ENCODE measurements at places on chromosomes 2 and 18. TPM values are rescaled to one million over a fixed set of nuclear protein-coding genes. Genes with fewer than 3 reads are reported as not detected.

Gene GRHL1
- total RNA-seq = 3.0 TPM

Gene MDH1B
- 0.76 TPM for total RNA-seq

DNA sequence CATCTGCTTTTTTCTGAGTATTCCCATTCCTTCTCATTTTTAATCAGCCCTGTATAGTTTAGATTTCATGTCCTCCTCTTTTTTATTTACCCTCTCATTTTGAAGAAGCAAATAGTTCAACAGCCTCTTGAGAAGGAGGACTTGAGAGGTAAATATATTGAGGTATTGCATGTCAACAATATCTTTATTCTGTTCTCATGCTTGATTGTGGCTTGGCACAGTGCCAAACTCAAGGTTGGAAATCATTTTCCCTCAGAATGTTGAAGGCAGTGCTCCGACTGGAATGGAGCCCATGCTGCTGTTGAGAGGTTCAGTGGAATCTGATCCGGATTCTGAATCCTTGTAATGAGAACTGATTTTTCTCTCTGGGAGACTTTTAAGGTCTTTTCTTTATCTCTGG lies 31.0 kb upstream of the GALNT3 start:
- peak; percentile 4 for DNase-seq

DNA sequence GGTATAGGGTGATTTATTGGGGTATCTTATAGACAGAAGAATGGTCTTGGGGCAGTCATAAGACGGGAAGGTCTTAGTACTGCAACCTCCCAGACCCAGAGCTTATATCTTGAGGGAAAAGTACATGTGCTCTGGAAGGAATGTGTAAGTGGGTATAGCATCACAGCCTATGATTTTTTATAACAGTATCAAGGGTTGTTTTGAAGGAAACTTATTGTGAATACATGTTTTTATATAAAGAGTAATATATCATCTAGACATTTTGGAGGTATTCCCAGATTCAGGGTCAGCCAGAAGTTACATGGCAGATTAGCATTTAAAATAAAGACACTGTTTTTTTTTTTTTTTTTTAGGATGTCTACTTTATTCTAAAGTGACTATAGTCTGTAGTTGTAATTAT lies 47.6 kb upstream of the STON1 start:
- DNase-seq = no peak

- DNase-seq = no peak
Measured at GRCh38 chr2:232698556-232699091, 1.5 kb downstream of the GIGYF2 start.

GRCh38 chr2:150575861-150576260 lies 88.4 kb upstream of the RND3 start:
- DNase-seq = no peak

Gene SPDYA
- total RNA-seq = 0.16 TPM

DNA sequence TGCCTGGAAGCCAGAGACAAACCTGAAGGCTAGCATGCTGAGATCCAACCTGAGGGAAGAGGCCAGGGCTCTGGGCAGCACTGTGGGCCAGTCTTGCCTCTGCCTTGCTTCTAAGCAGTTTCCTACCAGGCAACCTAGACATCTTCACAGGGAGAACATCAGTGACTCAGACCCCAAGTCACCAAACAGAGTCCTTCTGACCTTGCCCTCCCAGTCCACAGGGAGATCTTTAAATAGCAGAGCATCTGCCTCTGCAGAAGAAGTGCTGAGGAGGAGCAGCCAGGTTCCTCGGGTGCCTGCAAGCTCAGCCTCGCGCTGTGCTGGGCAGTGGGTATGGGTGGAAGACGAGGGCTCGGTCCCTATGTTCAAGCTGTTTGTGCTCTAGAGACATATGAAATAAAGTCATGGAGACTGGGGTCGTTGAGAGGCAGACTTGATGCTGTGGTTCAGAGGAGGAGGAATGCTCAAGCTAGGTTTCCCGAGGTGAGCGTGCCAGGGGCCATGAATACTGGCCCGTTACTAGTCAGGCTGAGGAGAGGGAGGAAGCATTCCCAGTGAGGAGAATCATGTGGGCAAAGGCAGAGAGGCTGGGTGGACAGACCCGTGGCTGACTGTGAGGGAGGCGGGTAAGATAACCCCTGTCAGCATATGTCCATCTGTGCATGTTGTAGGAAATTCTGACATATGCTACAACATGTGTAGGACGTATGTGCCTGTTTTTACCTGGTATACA lies 66.5 kb downstream of the BOLA3 start:
- no peak for DNase-seq

GRCh38 chr2:219632760-219633105 lies 5.3 kb downstream of the SLC4A3 start:
- peak; percentile 6 for DNase-seq

DNA sequence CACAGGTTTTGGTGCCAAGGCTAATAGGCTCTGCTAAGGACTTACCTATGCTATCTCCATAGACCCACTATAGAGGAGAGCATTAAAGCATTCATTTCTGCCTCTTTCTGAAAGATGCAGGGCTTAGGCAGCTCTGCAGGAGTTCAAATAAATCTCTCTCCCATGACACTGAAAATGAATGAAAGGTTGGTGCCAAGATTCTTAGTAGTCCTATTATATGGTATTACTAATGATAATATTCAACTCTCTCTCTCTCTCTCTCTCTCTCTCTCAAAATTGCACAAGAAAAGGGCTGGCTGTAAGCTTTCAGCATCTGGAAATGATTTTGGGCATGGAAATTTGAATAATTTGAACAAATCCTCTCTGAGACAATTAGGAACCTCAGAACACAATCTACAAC lies 433.7 kb downstream of the MBD2 start:
- no peak for DNase-seq

DNA sequence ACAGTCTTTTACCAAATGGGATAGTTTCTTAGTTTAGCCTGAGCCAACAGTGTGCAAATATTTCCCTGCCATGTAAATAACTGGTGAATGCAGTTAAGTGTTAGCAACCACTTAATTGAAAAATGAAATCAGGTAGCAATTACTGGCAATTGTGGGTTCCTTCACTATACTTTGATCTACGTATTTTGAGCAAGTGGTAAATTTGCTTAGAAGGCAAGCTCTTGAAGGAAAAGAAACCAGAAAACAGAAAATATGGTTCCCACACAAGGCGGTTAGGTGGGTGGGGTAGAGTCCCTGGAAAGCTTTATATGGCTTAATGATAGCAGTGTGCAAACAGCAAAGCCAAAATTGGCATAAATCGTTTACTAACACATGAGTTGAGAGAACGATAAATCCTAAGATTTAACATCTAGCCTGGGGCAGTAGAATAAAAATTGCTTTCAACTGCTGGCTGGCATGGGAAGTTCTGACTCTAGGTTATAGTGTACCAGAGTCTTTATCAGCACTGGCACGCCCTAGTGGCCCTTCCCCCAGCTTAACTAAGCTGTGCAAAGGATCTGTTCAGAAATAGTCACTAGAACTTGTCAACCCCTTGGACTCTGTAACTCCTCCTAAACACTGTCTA lies 17.0 kb downstream of the SLC9A2 start:
- no peak for DNase-seq

GRCh38 chr2:10810202-10811161 lies 2.1 kb downstream of the PDIA6 start:
- DNase-seq = no peak

Gene PLGLB2
- total RNA-seq = not detected

Data from heart right ventricle (tissue), 16 donors.